ENCODE measurements at places on chromosomes 4 and X.

- no peak for DNase-seq
Measured at GRCh38 chr4:157996061-157997028, 176.5 kb downstream of the GASK1B start.

DNA sequence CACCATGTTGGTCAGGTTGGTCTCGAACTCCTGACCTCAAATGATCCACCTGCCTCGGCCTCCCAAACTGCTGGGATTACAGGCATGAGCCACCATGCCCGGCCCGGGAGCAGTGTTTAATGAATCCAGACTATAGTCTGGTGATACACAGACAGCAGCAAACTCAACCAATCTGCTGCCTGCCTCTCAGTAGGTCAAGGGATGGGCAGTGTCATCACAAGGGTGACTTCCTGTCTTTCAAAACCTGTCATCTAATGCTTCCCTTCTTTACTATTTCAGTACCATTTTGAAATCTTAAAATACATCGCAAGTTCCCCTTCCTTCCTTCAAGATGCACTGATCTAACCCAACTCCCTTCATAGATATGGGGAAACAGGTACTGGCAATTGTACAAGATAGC lies 8.4 kb downstream of the RPL39 start:
- no peak for DNase-seq

DNA sequence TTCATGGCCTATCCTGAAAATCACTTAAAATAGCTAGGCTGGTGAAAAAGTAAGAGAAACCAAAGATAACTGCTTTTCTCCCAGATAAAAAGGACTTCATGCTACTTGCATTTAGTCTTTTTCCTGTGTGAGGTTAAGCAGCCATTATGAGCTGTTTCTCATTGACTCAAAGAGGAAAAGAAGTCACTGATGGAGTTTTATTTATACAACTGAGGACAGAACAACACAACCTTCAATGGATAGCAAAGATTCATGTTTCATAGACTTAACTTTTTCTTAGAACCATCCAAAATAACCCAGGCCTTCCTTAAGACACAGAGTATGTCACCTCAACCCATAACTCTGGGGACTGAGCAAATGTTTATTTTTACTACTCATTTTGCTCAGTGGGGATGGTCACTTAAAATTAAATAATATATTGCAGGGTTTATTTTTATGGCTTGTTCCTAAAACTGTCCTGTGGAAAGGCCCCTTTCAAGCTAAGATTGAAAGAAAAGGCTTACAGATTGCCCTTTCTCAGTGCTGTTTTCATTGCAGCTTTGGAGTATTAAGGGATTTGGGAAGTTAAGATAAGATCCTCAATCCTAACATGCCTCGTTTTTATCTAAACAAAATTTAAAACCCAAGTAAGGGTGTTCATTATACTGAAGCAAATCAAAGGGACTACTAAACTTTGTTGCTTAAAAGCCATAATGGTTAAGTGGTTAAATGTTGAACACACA lies 252.6 kb upstream of the MAD2L1 start:
- no peak for DNase-seq

GRCh38 chr4:72077346-72077745 lies 45.5 kb downstream of the NPFFR2 start:
- no peak for DNase-seq

DNA sequence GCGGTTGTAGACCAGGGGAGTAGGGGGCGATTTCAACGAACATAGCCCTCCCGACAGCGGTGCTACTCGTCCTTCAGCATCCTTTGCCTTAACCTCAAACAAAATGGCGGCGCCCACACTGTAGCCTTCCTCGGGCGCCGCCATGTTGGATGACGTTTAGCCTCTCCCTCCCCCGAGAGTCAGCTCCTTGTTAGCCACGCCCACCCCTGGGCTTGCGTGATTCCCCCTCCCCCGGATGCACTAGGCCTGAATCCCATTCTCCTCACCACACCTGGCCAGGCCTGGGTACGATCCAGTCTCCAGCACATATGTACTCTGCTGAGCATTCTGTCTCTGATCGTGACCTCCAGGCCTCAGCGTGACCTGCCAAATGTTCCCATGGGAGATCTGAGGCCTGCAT lies 49.0 kb upstream of the ZNF157 start:
- DNase-seq, result peak; percentile 42

DNA sequence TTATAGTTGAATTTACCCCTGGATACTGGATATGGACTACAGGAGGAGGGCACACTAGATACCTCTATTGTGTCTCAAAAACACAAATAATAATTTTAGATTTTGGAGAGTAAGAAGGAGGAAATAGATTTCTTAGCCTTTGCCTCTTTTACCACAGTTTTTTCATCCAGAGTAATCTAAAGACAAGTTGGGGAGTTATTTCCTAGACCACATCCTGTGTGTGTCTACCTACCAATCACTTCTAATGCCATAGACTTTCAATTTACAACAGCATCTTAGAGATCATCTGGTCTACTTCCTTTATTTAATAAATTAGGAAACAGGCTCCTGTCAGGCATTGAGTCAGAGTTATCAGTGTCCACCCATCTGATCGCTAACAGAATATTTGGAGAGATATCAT lies 191.5 kb downstream of the EDA start:
- no peak for DNase-seq

GRCh38 chrX:119181491-119181890 lies 53.9 kb upstream of the KIAA1210 start:
- no peak for DNase-seq

DNA sequence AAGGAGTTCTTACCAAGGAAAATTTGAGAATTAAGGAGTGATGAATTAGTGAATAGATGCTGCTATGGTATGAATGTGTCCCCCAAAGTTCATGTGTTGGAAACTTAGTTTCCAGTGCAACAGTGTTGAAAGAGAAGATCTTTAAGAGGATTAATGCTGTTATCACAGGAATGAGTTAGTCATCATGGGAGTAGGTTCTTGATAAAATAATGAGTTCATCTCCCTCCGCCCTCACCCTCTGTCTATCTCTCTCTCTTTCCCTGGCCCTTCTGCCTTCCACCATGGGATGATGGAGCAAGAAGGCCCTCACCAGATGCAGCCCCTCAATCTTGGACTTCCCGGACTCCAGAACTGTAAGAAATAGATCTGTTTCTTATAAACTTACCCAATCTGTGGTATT lies 38.3 kb upstream of the KLHL8 start:
- DNase-seq, result no peak

- DNase-seq, result no peak
Measured at GRCh38 chr4:19063662-19064061, 1042.1 kb upstream of the LCORL start.

DNA sequence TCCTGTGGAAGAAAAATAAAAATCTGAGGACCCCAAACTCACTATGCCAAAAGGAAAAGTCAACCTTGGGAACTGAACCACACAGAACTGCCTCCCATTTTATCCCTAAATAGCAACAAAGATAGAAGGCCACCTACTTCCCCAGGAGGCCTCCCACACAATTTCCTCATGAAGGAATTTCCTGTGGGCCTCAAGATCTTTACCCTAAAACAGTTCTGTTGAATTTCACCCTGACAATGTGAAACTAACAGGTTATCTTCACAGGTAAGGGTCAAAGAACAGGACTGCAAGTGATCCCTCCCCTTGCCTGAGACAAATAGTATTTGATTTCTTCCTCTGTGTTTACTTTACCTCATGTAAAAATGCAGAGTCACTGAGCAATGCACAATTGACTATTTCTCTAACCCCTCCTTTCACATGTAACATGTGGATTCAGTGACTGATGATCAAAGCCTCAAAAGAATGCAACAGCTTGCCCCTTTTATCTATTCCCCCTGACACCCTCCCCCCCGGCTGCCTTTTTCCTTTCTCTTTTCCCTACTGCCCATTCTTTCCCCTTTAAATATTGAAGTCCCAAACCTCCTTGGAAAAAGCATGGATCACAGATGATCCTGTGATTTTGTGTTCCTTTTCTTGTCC lies 33.3 kb downstream of the MEPE start:
- no peak for DNase-seq

GRCh38 chr4:14726441-14726840 lies 275.8 kb upstream of the CPEB2 start:
- no peak for DNase-seq

GRCh38 chr4:84965553-84966381 lies 723 bp downstream of the WDFY3 start:
- DNase-seq, result peak; percentile 81

GRCh38 chr4:113006632-113007031 lies 42.8 kb upstream of the ANK2 start:
- no peak for DNase-seq
